ENCODE measurements at places on chromosomes 7 and 10. TPM values are rescaled to one million over a fixed set of nuclear protein-coding genes. Genes with fewer than 3 reads are reported as not detected.

Gene SFMBT2
- 22.0 TPM for total RNA-seq

Gene UNCX
- not detected for total RNA-seq

Gene TMEM140
- 4.2 TPM for total RNA-seq

Gene CYP3A4
- 0.23 TPM for total RNA-seq

Gene GSTO2
- 0.33 TPM for total RNA-seq

Gene MBL2
- not detected for total RNA-seq

Gene TAS2R3
- total RNA-seq = 0.61 TPM

Gene CYP26C1
- not detected for total RNA-seq

Gene MYOZ1
- total RNA-seq = not detected

DNA sequence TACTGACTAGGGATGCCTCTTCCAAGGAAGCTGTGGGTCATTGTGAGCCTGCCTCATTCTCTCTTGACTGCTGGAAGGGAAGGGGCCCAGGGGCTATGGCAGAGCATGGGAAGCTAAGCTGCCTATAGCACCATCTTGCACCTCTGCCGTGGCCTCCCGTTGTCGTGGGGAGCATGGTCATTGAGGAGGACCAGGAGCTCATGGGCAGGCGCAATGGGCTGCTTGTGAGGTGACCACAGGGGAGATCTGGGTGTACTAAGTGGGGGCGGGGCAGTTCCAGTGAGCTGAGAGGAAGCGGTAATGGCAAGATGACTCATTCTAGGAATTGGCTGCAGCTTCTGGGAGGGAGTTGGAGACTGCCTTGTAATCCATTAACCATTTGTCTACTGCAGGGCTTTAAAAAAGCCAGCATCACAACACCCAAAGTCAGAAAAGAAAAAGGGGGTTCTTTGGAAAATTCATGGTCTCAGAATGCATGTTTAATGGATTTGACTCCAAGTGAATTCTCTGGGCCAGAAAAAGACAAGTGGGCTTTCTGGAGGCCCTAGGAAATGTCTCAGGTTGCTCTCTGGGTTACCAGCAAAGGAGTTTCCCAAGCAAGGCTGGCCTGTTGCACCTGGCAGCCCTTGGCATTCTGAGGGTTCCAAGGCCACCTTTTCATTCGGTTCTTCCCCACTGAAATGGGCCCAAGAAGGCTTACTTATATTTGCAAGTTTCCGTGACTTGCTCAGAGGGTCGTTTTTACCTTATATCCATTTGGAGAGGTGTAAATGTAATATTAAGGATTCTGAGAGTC, 3.6 kb downstream of the DUSP5 start:
- peak; percentile 55 for DNase-seq

DNA sequence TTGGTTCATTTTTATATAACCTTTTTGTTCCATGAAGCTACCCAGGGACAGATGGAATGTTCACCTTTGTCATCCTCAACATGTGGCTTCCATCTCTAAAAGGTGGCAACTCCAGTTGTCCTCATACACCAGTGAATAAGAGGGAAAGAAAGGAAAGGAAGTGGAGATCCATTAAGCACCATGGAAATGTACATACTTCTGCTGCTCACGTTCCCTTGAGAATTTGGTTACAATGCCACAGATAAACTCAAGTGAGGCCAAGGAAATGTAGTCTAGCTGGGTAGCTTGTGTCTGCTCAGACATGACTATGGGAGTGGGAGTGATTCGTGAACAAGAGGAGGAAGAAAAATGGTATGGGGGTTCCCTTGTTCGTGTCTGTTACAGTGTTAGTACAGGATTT, 237.1 kb upstream of the FAM3C start:
- DNase-seq = no peak

DNA sequence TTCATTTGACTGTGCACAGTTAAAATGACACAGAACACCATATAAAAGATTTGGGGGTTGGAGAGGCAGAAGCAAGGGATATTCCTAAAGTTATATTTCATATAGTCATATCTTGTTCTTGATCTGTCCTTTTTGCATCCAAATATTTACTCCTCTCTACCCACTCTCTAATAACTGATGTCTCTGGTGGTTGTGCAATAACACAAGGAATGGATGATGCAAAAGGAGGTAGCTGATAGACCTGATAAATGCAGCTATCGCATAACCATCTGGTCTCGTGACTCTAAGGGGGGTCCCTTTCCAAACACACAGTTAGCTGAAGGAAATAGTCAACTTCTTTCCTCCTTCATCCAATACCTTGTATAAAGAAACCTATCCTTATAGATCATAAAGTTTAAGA, 123.1 kb downstream of the POLR1F start:
- no peak for DNase-seq

DNA sequence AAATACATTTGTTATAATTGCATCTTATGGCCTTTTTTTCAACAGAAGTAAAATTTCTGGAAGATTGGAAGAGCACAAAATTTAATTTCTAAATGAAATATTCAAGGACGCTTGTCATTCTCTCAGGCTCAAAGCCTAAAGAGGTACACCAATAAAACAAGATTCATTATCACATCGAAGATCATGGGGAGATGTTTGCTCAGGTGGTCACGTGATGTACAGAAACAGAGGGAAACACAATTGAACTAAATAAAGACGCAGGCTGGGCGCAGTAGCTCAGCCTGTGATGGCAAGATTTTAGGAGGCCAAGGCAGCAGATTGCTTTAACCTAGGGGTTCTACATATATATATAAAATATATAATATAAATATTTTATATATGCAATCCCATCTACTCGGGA, 37.3 kb upstream of the TMEM254 start:
- DNase-seq = no peak

DNA sequence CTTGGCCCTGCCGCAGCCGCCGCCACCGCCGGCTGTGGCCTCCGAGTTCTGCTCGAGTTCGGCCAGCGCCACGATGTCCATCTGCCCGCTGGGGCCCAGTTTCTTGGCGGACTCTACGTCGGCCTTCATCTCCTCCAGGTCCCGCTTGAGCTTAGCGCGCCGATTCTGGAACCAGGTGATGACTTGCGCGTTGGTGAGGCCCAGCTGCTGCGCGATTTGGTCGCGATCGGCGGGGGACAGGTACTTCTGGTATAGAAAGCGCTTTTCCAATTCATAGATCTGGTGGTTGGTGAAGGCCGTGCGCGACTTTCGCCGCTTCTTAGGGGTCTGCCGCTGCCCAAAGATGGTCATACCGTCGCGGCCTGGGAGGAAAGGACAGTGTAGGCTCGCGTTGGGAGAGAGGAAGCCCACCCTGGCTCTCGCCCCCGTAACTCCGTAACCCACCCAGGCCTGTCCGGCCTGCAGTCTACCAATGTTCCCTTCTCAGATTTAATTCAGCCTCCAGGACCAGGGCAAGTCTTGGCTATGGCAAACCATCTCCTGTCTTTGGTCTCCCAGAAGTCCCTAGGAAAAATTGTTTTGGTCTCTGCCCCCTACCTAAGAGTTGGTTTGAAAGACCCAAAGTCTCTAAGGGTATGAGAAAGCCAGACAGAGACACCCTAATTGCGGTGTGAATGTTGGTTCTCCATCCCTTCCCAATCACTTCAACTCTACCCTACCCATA, 1.7 kb downstream of the LBX1 start:
- no peak for DNase-seq

- no peak for DNase-seq
Observed at GRCh38 chr10:70404787-70405036, 767 bp downstream of the EIF4EBP2 start.

DNA sequence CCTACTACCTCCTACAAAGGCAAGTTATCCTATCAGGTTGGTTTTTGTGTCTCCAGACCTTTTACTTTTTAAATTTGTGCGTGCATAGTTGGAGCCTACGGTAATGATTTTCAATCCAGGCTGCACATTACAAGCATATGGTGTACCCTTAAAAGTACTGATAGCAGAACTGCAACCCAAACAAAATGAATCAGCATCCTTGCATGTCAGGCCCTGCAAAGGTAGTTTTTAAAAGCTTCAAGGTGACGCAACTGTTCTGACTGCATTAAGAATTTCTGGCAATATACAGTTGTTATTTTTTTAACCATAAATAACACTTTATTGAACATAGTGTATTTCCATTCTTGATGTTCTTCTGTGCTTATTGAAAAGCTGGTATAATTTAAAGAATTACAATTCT, 28.9 kb downstream of the GNAT3 start:
- no peak for DNase-seq

DNA sequence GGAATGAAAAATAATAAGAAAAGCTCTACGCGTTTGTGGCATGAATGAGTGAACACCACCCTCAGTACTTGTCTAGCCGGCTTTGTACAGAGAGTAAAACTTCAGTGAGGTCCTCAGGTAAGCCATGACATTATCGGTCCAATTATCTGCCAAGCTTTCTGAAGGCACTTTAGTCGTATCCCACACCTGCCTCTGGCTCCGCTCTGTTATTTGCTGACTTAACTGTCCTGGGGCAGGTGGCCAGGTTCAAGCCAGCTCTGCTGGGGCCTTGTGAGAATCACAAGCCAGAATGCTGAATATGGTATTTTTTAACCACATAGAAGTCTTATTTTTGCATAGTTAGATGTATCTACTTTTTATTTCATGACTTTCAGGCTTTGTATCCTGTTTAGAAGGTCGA, 66.0 kb upstream of the FHIP2A start:
- no peak for DNase-seq

DNA sequence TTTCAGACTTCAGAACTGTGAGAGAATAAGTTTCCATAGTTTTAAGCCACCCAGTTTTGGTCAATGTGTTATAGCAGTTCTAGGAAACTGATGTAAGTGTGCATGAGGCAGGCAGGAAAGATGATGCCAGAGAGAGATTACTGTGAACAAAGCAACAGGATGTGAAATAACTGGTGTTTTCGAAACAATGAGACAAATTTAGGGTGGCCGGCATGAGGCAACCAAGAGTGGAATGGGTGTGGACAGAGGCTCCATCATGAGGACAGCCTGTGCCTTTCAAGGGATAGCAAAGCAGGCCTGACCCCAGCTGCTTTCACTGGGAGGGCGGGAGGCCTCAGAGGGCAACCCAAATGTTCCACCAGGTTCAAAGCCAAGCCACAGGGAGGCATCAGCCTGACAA, 67.3 kb upstream of the UCN3 start:
- no peak for DNase-seq

- DNase-seq = no peak
Observed at GRCh38 chr10:497289-497688, 192.2 kb downstream of the DIP2C start.

DNA sequence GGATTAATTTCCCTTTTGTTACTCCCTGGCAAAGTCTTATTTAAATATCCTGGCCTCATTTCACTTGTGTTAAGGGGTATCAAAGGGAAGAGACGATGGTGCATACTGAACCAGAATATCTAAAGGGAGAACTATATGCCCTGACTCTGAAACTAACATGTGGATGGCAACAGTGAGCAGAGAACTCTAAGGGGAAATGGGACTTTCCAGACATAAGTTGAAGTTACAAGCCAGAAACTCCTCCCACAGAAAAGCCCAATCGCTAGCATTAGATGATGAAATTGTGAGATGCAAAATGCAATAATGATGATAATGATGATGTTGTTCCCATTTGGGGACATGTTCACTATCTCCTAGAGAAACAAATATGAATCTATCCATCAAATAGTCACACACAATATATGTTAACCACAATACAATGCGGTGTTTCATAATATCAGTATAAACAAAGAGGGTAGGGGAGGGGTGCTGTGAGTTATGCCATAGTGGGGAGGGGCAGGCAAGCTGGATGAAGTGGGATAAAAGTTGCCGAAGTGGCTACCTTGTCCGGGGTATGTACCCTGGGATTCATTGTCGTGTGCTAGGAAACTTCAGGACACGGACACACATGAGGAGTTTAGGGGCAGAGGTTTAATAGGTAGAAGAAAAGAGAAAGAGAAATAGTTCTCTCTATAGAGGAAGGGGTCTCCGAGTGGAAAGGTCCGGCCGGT, 37.1 kb downstream of the TMEM229A start:
- DNase-seq = no peak

DNA sequence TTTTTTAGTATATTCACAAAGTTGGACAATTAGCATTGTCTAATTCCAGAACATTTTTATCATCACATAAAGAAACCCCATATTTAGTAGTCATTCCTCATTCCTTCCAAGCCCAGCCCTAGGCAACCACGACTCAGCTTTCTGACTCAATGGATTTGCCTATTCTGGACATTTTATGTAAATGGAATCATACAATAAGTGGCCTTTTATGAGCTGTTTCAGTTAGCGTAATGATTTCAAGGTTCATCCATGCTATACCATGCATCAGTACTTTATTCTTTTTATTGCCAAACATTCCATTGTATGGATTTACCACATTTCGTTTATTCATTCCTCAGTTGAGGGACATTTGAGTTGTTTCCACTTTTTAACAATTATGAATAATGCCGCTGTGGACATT, 249.2 kb downstream of the DYNC1I1 start:
- DNase-seq = no peak

- no peak for DNase-seq
Observed at GRCh38 chr10:44173608-44173894, 211.3 kb downstream of the CXCL12 start.

GRCh38 chr10:123879606-123880257, 11.9 kb downstream of the CPXM2 start:
- no peak for DNase-seq

- DNase-seq = no peak
Observed at GRCh38 chr7:126443951-126444350, 808.8 kb downstream of the GRM8 start.

GRCh38 chr10:98519841-98520240, 73.1 kb upstream of the HPS1 start:
- DNase-seq = no peak

DNA sequence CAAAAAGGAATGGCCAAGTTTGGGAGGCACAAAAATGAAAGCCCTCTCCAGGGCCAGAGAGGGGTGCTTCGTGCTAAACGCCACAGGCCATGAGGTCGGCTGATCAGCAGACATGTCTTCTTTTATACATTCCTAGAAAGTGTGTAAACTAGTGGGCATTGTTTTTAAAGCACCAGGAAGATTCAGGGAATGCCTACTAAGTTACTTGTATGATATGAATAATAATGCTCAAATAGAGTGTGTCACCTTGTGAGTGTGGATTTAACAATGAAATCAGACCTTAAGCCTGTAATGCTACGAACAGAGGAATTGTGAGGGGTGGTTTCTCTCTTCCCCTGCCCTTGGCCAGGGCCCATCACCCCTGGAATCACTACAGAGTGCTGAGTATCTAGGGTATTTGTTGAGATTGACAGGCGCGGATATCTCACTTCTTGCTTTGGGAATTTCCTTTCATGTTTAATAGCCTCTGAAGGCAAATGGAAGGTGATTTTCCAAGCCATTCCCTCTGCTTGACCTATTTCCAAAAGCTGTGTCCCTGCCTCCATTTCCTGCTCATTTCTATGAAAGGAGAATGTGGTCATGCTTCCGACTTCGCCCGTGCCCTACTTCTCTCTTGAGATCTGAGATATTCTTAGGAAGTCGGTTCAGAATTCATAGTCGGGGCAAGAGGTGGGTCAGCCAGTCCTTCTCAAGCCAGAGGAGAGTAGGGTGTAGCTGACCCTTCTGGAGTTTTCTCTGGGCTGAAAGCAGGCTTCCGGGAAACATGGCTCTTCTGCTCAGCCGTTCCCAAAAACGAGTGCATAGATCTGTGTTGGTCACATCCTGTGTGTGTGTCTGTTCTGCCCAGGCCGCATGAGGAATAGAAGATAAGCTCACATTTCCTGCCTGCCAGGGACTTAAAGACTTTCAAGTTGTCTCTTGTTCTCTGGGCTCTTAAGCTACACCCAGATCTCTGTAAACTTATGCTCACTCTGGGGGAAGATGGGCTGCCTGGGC, 167.8 kb upstream of the ITGB1 start:
- DNase-seq = no peak

GRCh38 chr10:89129911-89130310, 77.2 kb downstream of the CH25H start:
- DNase-seq = no peak

- no peak for DNase-seq
Observed at GRCh38 chr10:5064656-5065055, 29.6 kb upstream of the AKR1C3 start.

Data from activated T-cell treated with anti-CD3 and anti-CD28 coated beads, Interleukin-2, amount 50 U/mL, for 4 hours (primary cell).